ENCODE measurements at places on chromosomes 2 and 18. TPM values are rescaled to one million over a fixed set of nuclear protein-coding genes. Genes with fewer than 3 reads are reported as not detected.

Gene MYO3B
- total RNA-seq, result 0.21 TPM

Gene UGT1A1
- not detected for total RNA-seq

Gene M1AP
- total RNA-seq, result 0.31 TPM

Gene LRRC30
- total RNA-seq, result not detected

Gene PLEKHB2
- total RNA-seq, result 105 TPM

Gene BCL11A
- 11.2 TPM for total RNA-seq

Gene ARHGEF4
- 1.5 TPM for total RNA-seq

Gene TTC32
- total RNA-seq, result 42.2 TPM

Gene TEX261
- 16.7 TPM for total RNA-seq

Gene NOTO
- not detected for total RNA-seq

All from mononuclear cell (primary cell).